AG04449 (cell line): ENCODE measurements at places on chromosomes 2 and 18.

GRCh38 chr2:160199683-160200389, at the start of gene ITGB6:
Gene ITGB6, minus strand, starts transcription at chr2:160200272. Its CDS starts 209 bp downstream, at chr2:160200063.
- DNase-seq = no peak

DNA sequence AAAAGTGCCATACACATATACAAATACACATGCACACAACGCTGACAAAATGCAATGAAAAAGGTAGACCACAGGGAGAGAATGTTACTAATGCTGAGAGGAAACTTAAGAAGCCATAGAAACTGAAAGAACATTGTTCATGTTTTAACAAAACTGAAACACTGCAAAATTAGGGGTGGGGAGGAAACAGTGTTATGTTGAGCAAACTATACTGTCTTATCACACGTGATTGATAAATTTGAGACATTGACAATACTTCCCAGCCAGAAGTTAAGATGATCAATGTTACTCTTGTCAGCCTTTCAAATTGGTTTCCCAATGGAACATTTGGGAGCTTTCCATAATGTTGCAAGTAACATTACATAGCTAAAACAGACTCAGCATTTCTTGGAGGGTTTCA, 165.5 kb downstream of the L3MBTL4 start:
- DNase-seq = no peak

GRCh38 chr2:199612509-199613130, 154.9 kb upstream of the SATB2 start:
- DNase-seq = no peak

DNA sequence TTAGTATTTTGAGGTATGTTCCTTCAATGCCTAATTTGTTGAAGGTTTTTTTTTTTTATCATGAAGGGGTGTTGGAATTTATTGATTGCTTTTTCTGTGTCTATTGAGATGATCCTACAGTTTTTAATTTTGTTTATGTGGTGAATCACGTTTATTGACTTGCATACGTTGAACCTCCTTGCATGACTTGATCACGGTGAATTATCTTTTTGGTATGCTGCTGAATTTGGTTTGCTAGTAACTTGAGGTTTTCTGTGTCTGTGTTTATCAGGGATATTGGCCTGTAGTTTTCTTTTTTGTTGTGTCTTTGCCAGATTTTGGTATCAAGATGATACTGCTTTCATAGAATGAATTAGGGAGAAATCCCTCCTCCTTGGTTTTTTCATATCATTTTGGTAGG, 23.9 kb downstream of the CLIP4 start:
- DNase-seq = no peak

DNA sequence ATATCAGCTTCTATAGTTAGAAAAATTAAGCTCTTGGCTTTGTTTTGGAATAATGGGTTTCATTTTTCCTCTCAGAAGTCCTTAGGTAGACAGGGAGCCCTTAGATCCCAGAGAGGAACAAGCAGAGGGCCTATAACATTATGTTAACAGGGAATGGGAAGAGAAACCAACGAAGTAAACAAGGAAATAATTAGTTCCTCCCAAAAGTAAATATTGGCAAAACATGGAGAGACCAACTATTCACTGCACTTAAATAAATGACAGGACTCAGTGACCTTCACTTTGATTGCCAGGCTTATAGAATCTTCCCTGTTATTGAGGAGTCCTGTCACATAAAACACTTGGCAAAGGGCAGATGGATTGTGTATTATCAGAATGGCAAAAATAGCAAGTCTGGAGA, 5.3 kb downstream of the CRIM1 start:
- DNase-seq = no peak

- DNase-seq = no peak
Observed at GRCh38 chr2:168798888-168799410, 3.5 kb upstream of the NOSTRIN start.

DNA sequence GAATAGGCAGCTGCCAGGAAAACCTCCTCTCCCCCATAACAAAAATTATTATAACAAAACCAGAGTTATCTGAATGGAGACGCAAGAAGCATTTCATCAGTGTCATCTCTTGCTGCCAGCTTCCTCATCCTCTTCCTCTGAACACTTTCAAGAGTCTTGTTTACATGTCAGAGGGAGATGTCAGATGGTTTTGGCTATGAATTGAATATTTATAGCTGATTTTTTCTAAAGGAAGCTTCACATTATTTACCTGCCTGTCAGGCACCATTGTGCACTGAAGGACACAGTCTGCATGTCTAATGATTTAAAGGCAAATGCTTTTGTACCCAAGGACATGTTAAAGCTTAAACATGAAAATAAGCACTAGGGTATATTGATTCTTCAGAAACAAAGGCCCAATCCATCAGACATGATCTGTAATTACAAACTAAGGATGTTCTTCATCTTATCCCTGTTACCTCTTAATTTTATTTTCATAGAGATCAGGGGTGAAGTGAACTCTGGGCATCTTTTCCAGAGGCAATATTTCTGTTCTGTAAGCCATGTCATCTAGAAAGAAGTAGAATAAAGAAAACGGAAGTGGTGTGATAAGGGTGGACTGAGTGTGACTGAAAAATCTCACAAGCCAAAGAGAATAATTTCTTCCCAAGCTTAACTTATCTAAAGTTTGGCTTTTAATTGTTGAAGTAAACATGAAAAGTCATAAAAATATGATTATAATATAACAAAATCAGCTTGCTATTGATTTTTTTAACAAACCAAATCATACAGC, 168.7 kb downstream of the ANKRD44 start:
- DNase-seq = no peak

GRCh38 chr2:6864231-6864754, 1.4 kb downstream of the CMPK2 start:
- no peak for DNase-seq

DNA sequence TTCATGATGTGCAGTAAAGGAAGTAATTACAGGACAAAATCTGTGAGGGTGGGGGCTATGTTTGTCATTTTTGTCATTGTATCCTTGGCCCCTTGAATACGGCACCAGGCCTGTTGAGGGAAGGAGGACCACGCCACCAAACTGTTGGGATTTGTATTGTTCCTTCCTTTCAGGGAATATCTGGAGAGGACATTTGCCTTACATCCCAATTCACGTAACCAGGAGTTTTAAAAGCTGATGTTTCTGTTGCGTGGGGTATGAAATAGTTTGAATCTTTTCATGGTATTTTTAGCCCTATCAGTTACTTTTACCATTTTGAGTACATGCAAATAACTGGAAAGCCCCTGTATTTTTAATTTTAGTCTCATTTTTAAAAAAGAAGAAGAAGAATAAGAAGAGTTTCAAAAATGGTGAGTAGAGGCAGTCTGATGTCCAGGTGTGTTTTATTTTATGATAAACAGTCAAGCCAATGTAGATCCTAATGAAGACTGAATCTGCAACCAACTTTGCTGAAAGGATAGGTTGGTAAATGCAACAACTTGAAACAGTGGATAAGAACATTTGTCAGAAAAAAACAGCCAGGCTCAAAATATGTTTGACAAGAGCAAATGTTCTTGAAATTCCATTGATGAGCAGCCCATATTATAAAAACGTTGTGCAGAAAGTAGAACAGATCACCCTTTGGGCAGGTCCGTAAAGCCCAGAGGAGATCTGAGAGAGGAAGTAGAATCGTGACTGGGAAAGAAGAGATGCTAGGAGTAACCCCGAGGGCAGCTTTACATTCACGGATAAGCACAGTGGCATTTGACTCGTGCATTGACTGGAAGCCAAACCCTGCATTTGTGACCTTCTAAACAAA, 54.5 kb downstream of the RASGRP3 start:
- no peak for DNase-seq

DNA sequence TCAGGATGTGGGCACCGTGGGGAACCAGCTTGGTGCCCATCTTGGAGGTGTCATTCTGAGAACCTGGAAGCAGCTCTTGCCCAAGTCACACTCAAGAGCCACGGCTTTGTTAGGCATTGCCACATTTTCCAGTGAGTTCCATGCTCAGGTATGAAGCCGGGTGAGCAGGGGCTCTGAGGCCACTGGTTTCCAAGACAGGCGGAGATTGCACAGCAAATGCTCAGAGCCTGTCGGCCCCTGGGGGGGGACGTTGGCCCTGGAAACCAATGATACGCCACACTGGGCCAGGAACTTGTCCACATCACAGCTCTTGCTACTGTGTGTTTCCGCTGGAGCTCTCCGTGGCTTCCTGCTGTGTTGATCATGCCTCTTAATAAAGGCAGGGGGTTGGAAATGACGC, 52.5 kb upstream of the SALL3 start:
- DNase-seq = no peak
